ENCODE measurements at places on chromosomes 2 and 18.

DNA sequence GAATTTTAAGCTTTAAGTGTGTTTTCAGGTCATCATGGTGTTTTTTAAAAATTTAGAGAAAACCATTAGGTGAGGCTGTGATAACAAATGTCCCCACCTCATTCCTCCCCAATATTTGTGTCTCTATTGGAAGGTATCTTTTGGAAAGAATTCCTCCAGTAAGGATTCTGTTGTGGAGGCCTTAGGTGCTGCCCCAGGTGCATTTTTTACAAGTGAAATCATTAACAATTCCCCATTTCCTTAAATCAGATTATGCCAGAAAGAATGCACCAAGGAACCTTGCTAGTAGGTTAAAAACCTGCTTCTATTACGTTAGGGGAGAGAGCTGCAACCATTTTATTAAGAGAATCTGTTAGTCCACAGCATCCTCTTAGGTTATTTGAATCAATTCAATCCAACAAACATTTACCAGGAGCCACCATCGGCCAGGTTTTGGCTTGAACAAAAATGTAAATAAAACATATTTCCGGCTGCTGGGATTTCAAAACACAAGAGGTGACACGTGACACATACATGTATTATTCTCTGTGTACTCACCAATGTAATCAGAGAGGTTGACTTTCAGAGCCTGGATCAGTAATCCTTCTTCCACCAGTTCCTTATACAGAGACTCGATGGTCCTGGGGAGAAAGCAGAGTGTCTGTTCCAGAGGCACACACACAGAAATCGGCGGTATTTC, 112.5 kb upstream of the ASB18 start:
- no peak for DNase-seq

DNA sequence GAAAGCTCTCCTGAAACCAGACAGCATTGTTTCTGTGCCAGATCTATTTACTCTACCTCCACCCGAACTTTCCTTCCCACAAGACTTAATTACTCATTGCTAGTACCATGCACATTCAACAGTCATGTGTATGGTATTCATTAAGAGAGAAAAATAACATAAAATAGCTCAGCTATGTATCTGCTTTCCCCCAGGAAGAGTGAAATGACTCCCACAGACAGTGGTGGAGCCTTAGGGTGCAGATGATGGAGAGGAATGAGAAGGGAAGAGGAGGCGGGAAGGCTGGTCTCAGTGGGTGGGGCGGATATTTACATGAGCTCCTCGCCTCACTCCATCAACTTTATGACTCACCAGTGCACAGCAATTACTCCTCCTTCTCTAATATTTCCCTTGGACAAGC, 724.5 kb downstream of the EPHA4 start:
- no peak for DNase-seq

- DNase-seq: no peak
Measured at GRCh38 chr18:36127836-36128529, 1.2 kb downstream of the SLC39A6 start.

- no peak for DNase-seq
Measured at GRCh38 chr18:48777744-48778116, 173.0 kb downstream of the SMAD7 start.

DNA sequence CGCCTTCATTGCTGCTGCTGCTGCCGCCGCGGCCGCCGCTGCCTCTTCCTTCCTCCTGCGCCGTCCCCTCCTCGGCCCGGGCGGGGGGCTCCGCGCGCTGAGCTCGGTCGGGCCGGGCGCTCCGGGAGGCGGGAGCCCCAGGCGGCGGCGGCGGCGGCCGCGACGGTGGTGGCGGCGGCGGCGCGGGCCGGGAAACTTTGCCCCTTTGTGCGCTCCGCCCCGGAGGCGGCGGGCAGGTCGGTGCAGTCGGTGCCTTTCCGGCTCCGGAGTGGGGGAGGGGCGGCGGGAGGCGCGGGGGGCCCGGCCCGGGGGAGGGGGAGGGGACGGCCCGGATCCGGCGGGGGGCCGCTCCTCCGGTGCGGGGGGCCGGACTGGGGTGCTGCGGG, 205 bp downstream of the TET3 start:
- DNase-seq: peak; percentile 79

DNA sequence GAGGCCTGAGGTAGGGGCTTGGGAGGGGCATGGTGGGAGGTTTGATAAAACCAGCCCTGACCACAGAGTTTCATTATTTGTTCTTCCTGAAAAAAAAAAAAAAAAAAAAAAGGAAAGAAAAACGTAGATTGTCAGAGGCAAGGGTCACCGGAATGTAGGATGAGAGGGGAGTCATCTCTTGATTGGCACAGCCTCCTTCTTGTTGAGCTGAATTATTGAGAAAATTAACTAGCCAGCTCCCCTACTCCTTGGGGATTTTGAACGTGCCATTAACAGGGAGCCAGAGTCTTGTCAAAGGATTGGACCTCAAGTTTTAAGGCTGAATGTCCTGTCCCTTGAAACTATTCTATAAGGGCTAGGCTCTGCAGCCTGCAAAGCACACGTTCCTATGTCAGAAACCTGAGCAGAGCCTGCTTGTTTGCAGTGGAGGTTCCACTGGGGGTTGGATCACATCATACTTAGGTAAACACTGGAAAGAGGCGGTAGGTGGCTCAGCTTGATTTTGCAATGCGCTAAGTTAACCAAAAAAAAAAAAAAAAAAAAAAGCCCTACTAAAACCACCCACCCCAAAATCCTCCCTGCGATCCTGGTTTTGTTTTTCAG, 2.3 kb downstream of the INHBB start:
- DNase-seq: no peak
